Activated CD8-positive, alpha-beta memory T cell treated with anti-CD3 and anti-CD28 coated beads, Interleukin-2, amount 50 U/mL, for 48 hours (primary cell): ENCODE measurements at places on chromosomes 5 and 9.

DNA sequence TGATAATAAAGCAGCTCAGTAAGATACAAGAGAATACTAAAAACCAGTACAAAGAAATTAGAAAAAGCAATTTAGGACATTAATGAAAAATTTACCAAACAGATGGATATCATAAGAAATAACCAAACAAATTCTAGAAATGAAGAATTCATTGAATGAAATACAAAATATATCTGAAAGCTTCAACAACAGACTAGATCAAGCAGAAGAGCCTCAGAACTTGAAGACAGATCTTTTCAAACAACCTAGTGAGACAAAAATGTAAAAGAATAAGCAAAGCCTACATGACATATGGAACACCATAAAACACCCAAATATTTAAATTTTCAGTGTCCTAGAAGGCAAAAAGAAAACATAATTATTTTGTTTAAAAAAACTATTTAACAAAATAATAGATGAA lies 66.9 kb downstream of the SKIC3 start:
- no peak for DNase-seq

DNA sequence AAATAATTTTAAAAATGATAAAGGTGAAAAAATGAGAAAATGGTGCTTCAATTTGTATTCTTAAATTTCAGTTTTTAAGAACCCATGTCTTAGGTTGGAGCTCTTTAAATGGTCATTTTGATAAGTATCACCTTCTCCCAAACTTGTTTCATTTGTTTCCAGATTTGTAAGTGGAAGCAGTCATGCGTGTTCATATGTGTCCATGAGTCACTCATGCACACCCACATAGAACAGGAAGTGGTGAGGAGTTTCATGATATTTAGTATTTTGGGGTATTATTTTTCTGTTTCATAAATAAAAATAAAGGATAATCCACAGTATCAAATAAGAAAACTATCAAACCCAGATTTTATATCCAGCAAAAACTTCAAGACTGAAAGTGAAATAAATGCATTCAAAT lies 570.4 kb upstream of the ST8SIA4 start:
- no peak for DNase-seq

DNA sequence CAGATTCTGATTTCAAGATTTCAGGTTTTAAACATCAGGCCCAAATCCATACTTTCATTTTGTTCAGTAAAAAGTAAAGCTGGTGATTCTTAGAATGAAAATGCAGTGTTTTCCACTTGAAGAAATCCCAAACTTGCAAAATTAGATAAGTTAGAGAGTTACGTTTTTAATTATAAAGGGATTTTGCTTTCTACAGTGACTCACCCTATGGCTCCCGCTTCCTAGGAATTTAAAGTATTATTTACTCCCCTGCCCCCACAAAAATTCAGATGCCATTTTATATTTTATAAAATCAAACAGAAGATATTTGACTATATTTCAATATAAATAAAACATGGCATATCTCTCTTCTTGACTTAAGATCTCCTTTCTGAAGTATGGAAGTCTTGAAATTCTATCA lies 402.9 kb downstream of the ZSWIM6 start:
- DNase-seq: no peak

- peak; percentile 63 for DNase-seq
These were observed 101.3 kb downstream of the RASEF start for GRCh38 chr9:82961504-82962125.

GRCh38 chr5:54844905-54845566 lies 140.4 kb downstream of the ESM1 start:
- DNase-seq: no peak

- no peak for DNase-seq
These were observed 127.2 kb upstream of the FER start for GRCh38 chr5:108620516-108620915.

GRCh38 chr5:59221769-59222168 lies 638.9 kb downstream of the RAB3C start:
- DNase-seq: no peak

- no peak for DNase-seq
These were observed 409.5 kb downstream of the PDE4D start for GRCh38 chr5:59483971-59484472.

- DNase-seq: no peak
These were observed 18.6 kb upstream of the MTMR12 start for GRCh38 chr5:32331217-32331934.

DNA sequence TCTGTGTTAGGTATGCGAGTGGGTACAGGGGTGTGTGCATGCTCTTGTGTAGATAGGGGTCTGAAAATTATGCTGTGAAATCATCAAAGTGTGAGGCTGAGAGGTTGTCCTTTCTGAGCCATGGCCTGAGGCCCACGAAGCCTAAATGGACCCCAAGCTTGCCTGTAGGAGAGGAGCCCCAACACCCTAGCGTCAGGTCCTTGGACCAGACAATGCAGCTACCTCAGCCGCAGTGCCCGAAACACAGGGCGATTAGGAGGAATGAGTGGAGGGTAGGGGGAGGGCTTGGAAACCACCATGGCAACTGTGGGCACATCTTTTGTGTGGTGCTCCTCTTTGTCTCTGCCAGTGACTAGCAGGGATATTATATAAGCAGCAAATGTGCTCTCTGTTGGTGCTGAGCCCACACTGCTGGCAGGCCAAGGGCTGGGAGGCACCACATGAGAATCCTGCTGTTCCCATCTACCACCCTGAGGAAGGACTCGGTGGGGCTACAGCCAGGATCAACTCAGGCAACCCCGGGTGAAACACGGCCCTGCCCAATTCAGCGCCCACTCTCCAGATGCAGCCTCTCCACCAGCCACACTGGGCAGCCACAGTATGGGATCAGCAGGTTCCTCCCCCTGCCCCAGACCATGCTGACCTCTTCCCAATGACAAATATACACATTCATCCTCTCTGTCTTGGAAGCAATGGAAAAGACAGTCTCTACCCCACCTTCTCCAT lies 84.6 kb upstream of the FSTL4 start:
- no peak for DNase-seq

DNA sequence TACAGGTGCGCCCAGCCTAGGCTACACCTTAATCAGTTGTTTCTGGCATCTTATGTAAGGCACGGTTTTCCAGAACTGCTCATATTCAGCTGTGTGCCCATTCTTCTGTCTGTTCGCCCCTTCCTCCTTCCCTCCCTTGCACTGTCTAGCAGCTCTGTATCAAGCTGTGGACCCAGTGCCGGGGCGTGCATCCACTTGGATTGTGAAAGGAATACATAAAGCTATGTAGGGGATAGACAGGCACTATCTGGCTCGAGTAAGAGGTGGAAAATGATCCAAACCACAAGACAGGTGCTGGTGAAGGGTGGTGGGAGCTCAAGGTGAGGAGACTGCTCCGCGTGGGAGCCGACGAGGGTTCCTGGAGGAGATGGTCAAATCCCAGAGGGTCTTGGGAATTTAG lies 2.0 kb downstream of the GLIPR2 start:
- no peak for DNase-seq

DNA sequence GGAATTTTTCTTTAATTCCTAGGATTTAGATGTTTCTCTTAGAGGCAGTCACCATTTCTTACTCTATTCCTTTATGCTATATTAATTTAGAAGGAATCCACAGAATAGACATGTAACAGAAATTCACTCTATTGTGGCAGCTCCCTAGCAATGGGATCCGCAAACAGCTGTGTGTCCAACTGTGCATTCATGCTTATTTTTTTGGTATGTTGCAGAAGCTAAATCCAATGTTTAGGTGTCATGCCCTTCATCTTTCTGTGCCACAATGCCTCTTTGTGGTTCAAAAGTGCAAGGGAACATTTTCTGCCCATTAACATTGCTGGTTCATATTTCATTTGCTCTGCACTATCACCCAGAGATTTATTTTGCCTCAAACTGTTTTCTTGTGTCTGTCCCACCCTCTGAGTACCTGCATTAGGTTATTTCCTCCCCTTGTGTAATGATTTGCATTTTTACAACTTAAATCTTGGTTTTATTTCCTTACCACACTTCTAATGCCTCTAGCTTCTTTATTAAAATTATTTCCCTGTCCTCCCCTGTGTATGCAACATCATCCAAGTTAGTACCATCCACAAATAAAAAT lies 816.5 kb downstream of the EFNA5 start:
- no peak for DNase-seq

DNA sequence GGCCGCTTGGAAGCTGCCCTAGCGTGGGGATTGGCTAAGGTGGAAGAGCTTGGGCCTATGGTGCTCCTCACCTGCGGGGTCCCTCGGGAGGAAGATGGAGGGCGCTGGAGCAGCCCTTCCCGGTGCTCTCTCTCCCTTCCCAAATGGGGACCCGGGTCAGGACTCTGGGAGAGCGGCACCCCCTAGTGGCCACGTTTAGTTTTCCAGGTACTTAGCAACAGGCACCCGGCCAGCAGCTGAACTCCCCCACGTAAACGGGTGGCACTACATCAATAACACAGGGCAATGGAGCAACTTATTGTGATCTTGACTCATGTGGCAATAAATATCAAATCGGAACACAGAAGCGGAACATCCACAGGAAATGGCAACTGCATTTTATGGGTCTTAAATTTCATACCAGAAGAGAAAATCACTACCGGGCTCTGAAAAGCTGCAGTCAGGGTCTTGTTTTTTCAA lies 316.6 kb downstream of the AGTPBP1 start:
- peak; percentile 83 for DNase-seq

- DNase-seq: no peak
These were observed 11.4 kb upstream of the DNAH5 start for GRCh38 chr5:13955896-13956295.

- DNase-seq: no peak
These were observed 58.2 kb downstream of the PHF2 start for GRCh38 chr9:93634311-93635185.

- DNase-seq: no peak
These were observed 108.9 kb downstream of the CACNA1B start for GRCh38 chr9:137986268-137987099.

DNA sequence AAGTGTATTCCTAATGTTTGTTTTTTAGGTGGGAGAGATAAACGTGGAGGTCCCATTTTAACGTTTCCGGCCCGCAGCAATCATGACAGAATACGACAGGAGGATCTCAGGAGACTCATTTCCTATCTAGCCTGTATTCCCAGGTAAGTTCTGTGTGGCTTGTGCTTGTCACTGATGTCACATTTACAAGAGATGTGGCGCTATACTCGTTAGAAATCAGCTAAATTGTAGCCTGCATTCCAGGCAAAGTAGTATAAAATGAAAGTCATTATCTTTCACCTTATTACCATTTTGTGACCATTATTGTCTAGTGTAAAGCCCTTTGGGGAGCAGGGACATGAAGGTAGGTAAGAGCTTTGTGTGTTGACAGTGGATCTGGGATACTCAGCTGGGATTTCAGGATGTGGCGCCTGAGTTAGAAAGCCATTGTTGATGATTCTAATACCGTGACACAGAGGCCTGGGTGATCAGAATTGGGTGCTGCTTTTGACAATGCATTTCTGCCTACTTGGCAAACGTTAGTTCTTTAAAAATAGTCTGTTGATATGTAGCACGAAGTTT lies 137.2 kb downstream of the TRIO start:
- no peak for DNase-seq

DNA sequence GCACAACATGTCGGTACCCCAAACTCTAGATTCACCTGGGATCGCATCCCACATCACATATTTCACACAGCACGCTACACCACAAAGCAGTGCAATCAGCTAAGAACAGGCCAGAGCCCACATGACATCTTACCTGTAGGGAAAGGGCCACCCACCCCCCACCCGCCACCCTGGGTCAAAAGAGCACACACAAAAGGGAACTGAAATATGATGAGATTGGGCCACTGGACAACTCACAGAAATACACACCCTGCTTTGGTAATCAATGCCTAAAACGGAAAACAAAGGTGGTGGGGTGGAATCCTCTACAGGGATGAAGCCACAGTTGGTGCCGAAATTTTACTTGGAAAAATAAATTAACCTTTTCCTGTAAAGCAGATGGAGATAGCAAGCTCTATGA lies 13.1 kb downstream of the RETREG1 start:
- DNase-seq: no peak

GRCh38 chr5:6681682-6682081 lies 31.6 kb upstream of the TENT4A start:
- no peak for DNase-seq

DNA sequence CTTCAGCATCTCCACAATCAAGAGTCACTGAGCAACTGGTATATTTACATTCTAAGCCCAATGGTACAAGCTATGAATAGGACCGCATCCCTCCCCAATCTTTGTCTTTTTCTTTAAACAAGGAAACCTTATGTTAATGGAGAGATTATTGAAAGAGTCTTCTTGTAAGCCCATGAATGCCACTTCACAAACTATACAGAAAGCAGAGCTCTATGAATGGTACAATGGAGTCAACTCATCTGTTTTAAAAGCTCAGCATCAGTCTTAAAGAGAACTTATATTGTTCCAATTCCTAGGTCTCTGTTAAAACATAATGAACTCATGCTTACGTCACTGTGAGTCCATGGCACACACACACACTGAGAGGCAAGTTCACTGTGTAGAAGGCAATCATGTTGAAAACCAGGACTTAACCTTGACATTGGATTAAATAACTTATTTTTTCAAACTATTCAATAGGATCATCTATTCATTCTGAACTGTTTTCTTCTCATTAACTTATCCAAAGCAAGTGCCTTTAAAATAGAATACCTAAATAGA lies 4.5 kb downstream of the NREP start:
- DNase-seq: no peak

DNA sequence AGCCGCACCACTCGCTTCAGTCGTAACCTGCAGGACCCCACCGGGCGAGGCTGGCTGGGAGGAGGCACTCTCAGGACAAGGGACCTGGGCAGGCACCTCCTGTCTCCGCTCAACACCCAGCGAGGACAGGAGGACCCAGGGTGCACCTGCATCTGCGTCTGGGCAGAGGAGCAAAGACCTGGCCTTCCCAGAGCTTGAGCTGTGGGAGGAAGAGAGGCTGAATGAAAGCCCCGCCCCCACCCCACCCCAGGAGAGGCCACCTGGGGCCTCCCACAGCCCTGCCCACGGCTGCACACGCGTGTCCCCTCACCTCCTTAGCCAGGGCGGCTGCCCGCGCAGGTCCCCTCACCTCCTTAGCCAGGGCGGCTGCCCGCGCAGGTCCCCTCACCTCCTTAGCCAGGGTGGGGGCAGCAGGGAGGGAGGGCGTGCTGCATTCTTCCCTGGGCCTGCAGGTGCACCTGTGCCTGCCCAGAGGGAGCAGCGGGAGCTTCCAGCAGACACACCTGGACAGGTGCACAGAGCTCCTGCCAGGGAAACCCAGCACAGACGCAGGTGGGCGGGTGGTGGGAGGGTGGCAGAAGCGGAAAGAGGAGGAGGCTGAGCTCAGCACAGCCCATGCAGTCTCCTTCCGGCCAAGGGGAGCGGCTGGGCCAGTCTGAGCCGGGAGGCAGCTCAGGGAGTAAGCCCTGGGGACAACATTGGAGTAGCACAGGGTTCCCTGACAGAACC lies 18.5 kb upstream of the SLC12A7 start:
- DNase-seq: no peak

- DNase-seq: no peak
These were observed 325.8 kb downstream of the TMEM38B start for GRCh38 chr9:106020186-106020585.

DNA sequence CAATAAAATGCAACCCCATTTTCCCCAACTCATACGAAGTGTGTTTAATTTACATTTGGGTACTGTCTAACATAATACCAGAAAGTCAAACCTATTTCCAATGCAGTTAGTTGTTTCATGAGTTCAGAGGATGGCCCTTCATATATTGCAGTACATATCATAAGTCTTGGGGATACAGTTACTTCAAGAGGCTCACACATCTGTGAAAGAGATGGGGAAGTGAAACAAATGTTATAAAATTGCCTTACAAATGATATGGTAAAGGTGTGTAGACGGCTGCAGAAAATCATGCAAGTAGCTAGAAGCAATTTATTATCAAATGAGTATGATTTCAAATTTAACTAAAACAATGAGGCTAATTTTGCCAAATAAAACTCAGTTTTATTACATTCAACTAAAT lies 219.0 kb upstream of the CDH12 start:
- no peak for DNase-seq
